ENCODE measurements at places on chromosomes 11 and 22.

DNA sequence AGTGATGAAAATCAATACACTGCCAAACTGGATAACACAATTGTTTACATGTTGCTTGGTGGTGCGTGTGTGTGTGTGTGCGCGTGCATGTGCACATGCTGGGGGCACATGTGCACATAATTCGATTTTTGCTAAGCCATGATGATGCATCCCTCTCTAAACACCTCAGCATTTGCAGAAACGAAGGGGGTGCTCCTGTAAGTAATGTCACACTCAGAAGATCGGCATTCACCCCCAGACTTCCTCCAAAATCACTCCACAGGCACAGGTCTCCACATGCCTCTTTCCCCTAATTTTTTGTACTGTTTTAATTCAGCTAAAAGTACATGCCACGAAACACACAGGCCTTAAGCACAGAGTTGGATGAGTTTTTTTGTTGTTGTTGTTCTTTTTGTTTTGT lies 341.5 kb downstream of the SHANK2 start:
- DNase-seq = no peak

- DNase-seq = no peak
Observed at GRCh38 chr22:30636226-30637077, 871 bp downstream of the SLC35E4 start.

DNA sequence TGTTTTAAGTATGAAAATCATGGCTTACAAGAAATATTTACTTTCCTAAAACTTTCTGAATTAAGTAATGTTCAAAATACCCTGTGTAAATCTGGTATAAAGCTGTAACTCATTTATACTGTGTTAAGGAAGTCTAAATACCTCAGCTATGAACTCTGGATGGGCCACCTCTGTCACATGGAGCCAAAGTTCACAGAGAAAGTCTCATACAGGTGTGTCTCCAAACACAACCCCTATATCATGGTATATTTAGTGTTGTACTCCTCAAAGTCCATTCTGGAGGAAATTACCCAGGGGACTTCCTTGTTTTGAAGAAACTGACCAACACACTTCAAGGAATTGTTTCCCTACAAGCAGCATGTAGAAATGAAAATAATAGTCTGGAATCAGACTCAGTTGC lies 909.2 kb upstream of the TENM4 start:
- no peak for DNase-seq

GRCh38 chr22:24153353-24153752 lies 27.9 kb upstream of the SUSD2 start:
- no peak for DNase-seq

GRCh38 chr11:24637520-24637919 lies 140.7 kb downstream of the LUZP2 start:
- no peak for DNase-seq

DNA sequence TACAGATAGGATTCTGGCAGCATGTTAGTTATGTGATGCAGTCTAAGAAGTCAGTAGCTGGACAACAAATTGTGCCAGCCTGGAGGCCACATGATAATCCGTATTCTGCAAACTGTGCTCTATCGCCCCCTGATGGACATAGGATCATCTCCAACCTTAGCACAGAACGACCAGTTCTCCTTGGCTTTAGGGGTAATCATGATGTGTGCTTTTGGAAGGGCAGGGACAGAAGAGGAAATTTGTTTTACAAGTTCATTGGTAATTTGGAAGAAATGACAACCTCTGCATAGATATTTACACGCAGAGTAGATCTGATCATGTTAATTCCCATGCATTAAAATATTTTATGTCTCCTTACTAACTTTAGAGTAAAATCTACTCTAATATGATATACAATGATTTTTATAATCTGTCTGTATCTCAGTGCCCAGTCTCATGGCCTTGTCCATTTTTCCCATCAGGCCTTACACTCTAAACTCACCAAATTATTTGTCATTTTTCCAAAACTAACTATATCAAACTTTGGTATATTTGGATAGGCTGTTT lies 12.1 kb downstream of the OR10D3 start:
- peak; percentile 4 for DNase-seq

DNA sequence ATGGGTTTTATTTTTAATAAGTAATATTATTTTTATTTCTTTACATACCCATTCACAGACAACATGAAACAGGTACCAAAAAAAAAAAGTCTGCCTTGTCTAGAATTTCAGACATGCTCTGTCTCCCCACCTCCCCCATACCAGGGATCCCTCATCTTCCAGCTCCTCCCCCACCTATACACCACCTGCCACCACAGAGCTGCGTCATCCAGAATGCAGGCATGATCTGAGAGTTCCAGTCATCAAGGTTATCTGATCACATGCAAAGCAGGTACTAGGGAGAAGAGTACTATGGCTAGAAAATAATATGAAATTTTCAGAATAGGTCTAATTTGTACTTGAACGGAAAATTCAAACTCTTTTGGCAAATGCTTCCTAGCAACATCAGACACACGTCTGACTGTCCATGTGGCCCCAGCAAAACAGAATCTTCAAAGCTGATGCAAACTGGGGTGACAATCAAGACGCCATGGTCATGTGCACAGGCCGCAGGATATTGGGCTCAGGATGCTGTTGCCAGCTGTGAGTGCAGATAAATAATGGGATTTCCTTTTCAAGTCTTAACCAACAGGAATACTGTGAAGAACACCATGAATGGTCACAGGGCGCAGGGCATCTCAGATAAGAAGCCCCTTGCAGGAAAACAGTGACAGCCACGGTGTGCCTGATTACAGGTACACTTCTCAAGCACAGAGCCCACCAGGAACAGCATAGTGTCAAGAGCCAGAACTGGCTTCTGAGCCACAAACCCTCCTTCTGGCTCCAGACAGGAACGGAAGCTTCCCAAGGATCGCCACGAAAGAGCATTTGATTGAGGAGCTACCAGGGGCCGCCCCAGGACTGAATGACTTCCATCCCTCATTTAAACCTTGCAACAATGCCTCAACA lies 169.5 kb downstream of the EFCAB6 start:
- DNase-seq = no peak

DNA sequence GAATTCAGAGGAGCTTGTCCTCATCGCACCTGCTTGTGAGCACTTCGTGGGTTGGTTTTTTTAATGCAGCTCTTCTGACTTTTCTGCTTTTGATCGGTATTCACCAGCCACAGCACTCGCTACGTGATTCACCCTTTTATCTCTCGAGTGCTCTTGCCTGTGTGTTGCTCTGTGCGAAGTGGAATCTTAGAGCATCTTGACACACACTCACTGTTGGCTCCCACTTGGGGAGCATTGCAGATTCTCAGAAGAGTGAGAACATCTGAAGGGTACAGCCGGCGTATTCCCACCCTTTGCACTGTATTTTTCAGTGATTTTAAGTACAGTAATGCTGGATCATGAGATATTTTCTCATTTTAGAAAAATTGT lies 10.9 kb downstream of the TNNT3 start:
- no peak for DNase-seq

- no peak for DNase-seq
Observed at GRCh38 chr22:46660604-46661201, 40.5 kb downstream of the GRAMD4 start.

DNA sequence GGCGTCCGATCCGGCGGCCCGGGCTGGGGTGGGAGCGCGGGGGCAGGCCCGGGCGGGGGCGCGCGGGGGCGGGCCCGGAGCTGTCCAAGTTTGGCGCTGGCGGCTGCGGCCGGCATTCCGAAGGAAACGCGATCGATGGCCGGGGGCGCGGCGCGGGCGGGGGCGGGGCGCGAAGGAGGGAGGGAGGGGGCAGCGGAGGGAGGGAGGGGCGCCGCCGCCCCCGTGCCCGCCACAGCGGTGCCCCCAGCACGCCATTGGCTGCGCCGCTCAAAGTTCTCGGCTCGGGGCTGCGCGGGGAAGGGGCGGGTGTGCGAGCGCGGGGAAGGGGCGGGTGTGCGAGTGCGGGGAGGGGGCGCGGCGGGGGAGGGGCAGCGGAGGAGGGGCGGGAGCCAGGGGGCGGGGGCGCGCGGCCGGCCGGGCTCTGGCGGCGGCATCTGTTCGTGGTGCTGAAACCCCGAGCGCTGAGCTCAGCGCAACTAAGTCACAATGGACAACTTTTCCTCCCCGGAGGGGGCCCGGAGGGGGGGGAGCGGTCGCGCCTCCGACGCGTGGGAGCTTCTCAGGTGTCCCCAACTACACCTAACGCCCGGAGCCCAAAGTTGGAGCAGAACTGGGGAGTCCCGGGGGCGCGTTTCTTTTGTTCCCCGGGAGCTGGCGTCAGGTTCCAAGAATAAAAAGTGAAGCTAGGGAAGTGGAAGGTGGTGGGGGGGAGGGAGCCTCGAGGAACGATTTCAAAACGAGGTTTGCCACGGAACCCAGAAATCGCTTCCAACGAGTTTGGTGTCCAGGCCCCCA lies 2.2 kb downstream of the PHF21B start:
- DNase-seq = no peak

- DNase-seq = no peak
Observed at GRCh38 chr11:108351468-108351867, 115.9 kb downstream of the C11orf65 start.

- no peak for DNase-seq
Observed at GRCh38 chr11:72240461-72241290, 3.3 kb downstream of the PHOX2A start.

DNA sequence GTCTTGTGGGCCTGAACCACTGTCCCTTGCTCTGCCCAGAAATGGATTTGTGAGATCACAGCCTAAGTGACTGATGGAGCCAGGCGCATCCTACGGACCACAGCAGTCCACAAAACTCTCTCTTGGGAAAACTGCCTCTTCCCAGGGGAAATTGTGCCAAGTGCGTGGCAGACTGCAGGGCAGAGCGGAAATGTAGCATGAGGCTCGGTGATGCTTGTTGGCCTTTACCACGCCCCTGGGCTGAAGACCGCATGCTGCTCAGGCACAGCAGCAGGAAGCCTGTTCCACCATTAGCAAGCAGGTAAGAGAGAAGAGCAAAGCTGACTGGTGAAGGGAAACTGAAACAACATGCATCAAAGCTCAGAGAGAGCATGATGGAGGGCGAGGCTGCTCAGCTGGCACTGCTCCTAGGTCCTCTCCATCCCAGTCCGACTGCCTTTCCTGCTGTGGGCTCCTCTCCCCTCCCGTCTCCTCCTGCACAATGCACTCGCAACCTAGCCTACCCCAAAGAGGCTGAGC lies 26.5 kb upstream of the SCARF2 start:
- DNase-seq = no peak

DNA sequence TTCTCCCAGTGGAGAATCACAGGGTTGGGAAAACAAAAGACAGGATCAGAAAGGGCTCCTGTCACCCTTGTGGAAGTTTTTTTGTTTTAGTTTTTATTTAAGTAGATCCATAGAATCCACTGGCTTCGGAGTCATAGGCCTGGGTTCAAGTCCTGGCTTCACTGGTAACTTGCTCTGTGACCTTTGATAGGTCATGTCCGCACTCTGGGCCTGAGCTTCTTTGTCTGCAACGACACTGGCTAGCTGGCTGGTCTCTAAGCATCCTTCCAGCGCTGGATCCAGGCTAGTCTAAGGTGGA lies 1.4 kb downstream of the ZFTA start:
- no peak for DNase-seq

DNA sequence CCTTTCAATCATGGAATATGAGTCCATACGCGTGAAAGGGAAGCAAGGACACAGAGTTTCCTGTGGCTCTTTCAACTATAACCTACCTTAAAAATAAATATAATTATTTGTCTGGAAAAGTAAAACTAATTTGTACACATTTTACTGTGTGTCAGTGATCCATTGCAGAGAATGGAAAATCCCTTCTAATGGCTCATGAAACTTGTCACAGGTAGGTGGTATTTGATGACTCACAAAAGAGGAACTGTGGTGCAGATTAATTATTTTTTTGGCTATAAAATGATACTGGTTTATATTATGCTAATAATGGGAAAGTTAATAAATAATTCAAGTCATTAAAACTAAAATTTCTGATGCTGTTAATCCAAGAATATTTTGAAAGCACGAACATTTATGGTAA lies 792.2 kb downstream of the METTL15 start:
- no peak for DNase-seq

GRCh38 chr22:43085658-43086606 lies 3.3 kb downstream of the TTLL1 start:
- DNase-seq = no peak

- no peak for DNase-seq
Observed at GRCh38 chr11:45410391-45411227, 124.5 kb upstream of the SYT13 start.

- no peak for DNase-seq
Observed at GRCh38 chr22:34878171-34878570, 187.8 kb upstream of the ISX start.

- no peak for DNase-seq
Observed at GRCh38 chr11:100832829-100833228, 145.7 kb downstream of the ARHGAP42 start.

GRCh38 chr11:537622-538430 lies 499 bp downstream of the LRRC56 start:
- DNase-seq = no peak

GRCh38 chr11:14539982-14540421 lies 19.8 kb upstream of the PSMA1 start:
- DNase-seq = no peak

DNA sequence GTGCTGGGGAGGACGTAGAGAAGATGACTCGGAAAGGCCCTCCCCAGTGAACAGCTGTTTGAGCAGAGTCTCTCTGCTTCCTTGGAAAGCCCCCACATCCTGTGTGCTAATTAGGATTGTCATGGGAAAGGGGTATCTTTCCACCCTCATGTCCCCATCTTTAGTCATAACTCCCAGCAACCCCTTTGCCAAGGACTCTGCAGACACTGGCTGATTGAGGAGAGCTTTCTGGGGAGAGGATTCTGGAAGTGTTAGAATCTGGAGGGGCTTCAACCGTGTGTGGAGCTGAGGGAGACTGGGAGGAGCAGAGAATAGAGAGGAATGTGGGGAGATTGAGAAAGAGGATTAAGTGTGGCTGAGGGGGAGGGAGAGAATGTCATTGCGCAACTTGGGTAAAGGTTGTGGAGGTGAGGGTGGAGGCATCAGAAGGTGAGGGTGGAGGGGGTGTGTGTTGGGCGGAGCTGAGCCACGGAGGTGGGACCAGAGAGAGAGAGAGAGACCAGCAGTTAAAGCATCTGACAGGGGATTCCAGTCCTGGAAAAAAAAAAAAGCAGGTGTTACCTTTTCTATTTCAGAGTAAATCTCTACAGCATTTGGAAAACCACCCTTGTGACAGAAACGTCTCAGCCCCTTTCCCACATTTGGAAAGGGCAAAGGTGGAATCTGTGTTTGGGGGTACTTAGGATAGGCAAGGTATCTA lies 2.2 kb downstream of the DTX4 start:
- no peak for DNase-seq

- DNase-seq = no peak
Observed at GRCh38 chr22:30459181-30460052, 12.4 kb downstream of the SEC14L3 start.

GRCh38 chr11:110027627-110028371 lies 65.4 kb upstream of the ZC3H12C start:
- DNase-seq = no peak

DNA sequence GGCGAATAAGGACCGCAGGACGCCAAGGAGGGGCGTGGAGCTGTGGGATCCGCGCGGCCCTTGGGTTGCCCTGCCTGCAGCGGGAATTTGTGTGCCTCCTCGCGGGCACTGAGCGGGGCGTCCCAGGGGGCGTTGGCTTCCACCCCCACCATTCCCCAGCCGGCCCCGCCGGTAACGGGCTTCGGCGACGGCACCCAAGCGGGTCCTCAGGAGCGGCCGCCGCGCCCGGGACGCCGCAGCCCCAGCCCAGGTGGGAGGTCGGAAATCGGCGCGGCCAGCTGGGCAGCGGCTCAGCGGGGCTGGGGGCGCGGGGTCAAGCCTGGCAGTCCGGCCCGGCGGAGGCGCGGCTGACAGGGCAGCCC lies 320 bp downstream of the CLTCL1 start:
- DNase-seq = no peak
